ENCODE measurements at places on chromosomes 5 and 9.

GRCh38 chr5:142667831-142668230 is 18.1 kb downstream of the FGF1 start:
- no peak for DNase-seq

- no peak for DNase-seq
These were observed 309.6 kb downstream of the CWC27 start for GRCh38 chr5:65078331-65078730.

DNA sequence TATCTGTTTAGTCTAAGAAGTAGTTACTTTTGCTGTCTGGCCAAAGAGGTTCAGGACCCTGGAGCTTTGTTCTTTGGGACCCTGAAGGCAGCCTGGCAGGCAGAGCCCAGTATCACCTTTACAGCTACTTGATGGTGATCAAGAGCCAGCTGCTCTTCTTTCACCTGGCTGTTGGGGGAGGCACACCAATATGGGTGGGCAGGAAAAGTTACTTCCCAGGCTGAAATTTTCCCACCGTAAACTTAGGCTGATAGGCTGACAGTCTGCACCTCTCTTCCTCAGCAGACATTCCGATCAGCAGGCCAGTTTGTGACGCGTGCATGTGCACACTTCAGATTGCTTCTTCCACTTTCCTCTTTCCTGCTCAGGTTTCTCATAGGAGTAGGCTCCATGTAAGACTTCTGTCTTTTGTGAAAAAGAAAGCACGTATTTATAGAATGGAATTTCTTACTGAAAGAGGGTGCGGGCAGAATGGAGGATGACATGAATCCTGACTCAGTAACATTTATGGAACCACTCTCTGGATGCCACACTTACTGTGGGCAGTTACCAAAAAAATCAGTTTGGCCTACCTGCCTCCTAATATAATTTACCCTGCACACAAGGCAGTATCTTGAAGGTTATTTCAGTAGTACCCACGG is 223.9 kb upstream of the DMRT1 start:
- DNase-seq, result no peak

DNA sequence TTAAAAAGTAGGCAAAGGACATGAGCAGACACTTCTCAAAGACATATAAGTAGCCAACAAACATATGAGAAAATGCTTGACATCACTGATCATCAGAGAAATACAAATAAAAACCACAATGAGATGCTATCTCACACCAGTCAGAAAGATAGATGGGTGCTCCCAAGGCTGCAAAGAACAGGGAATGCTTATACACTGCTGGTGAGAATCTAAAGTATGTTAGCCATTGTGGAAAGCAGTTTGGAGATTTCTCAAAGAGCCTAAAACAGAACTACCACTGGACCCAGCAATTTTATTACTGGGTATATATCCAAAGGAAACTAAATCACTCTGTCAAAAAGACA is 154.2 kb downstream of the NDUFS4 start:
- DNase-seq, result no peak

- no peak for DNase-seq
These were observed 25.1 kb downstream of the SLC44A1 start for GRCh38 chr9:105269593-105269992.

DNA sequence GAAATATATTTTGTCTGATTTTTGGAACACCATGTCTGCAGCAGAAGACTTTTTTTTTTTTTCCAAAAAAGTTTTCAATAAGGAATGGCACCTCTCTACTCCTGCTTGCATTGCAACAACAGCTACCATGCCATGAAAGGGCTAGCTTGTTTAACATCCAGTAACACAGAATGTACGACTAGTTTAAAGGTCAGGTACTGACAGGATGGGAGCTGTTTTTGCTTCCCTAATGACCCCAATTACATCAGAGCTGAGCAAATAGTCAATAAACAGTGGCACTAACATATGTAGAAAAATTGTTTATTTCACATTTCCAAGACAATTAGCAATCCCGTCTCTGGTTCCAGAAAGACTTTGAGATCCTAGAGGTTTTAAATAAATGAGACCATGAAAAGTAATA is 693.8 kb downstream of the NR2F1-AS1 start:
- DNase-seq, result no peak

Data from NAMALWA (cell line).